ENCODE measurements at places on chromosomes 5 and 9.

DNA sequence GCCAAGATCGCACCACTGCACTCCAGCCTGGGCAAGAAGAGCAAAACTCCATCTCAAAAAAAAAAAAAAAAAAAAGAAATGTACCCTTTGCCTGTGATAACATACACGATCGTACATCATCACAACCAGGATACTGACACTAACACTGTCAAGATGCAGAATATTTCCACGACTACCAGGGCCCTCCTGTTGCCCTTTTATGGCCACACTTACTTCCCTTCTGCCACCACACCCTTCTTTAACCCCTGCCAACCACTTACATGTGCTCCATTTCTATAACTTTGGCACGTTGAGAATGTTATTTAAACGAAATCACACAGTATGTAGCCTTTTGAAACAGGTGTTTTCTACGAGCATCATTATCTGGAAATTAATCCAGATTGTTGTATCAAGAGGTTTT, 69.0 kb upstream of the OTULINL start:
- DNase-seq, result no peak

GRCh38 chr9:127201731-127202130, 62.8 kb upstream of the GARNL3 start:
- DNase-seq, result no peak

- no peak for DNase-seq
Observed at GRCh38 chr5:28810751-28811136, 1772.4 kb upstream of the CDH9 start.

DNA sequence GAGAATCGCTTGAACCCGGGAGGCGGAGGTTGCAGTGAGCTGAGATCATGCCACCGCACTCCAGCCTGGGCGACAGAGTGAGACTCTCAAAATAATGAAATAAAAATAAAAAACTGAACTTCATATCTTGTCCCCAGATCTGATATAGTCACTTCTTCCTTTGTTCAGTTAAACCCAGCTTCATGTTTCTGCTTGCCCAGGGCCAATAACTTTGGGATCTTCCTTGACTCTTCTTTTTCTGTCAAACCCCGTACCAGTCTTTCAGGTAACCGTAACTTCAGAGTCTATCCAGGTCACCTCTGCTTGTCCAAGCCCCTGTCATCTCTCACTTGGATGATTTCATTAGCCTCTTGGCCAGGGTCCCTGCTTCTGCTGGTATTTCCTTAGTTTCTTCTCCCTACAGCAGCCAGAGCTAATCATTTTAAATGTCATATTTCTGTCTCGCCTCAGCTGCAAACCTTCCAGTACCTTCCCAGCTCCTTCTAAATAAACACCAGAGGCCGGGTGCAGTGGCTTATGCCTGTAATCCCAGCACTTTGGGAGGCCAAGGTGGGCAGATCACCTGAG, 19.7 kb upstream of the ABL1 start:
- no peak for DNase-seq

DNA sequence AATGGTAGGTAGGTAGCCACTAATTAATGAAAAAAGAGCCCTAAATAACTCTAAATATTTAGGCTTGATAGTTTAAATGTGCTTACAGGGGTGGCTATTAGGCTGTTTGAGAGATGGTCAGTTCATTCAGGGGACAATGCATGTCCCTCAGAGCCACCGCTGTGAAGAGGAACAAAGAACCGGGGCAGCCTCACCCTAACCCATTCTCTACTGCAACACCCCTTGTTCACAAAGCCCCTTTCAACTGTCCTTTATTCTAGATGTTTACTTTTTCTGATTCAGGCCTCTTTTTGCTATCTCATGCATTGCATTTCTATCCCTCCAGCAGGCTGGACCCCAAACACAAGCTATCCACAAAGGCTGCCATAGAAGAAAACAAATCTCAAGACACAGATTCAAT, 906.7 kb downstream of the NR2F1-AS1 start:
- DNase-seq, result no peak

DNA sequence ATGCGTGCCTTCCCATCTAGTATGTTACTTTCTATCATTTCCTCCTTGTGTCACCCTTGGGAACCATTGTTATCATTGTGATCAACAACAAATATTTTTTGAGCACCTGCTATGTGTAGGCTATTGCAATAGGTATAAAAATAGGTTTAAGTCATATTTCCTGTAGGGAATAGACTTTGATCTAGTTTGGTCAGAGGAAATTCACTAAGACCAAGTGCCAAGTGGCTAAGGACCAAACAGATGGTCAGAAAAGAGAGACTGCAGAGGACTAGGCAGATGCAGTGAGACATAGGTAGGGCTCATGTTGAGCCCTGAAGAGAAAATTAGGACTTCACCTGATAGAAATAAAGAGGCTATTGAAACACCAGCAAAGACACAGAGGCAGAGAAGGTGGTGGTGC, 430.0 kb upstream of the ADAMTSL1 start:
- no peak for DNase-seq

DNA sequence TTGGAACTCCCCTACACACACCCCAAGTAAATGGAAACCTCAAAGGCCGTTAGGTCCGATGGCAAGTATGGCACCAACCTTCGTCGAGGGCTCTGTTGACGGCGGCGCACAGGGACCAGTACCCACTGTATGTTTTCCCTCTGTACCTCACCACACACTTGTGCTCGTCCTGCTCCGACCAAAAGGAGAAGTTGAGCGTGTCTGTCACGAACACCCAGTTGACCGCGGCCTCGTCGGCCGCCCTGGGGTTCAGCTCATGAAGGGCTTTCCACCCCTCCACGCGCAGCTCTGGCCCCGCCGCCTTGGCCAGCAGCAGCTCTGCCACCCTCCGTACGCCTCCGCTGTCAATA, 24.0 kb downstream of the HNRNPK start:
- peak; percentile 29 for DNase-seq

GRCh38 chr5:16791036-16791705, 144.9 kb downstream of the MYO10 start:
- no peak for DNase-seq

DNA sequence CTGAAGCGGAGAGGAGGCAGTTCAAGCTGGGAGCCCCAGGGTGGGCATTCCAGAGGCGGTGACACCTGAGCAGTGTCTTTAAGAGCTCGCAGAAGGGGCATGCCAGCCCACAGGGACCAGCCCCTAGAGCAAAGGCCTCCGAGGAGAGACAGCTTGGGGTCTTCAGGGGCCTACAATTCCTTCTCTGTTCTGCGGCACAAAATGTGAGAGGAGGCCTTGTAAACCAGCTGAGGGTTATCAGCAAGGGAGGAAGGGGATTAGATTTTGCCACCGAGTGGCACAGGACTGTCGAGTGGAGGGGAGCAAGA, 505 bp upstream of the SIGMAR1 start:
- DNase-seq, result no peak

- no peak for DNase-seq
Observed at GRCh38 chr5:139190125-139190524, 8.0 kb downstream of the SIL1 start.

DNA sequence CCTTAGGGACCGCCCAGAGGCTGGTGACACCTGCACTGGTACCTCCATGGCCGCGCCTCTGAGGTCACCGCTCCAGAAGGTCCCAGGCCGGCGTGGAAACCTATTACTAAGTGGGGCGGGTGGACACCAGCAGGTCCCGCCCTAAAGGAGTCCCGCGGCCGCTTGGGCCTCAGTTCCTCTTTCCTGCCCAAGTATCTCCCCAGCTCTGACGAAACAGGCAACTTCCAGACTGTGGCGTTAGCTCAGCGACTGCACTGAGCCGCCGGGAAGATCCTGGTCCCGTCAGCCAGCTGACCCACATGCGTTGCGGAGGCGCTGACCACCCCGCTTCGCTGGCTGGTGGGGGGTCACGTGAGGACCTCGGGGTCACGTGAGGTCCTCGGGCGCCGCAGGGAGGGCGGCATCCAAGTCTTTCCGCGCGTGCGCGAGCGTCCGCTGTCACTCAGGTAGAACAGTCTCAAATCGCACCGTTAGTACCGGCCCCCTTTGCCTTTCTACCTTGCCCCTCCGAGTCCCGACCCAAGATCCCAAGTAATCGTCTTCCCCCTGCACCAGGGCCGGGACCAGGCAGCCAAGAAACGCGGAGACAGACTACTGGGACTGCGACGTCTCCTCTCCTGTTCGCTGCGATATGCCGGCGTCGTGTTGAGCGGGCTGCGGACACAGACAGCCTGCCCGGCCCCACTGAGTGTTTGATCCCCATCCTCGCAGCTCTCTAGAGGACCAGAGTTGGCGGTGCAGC, 53.7 kb upstream of the KDM4C start:
- DNase-seq, result peak; percentile 88

- no peak for DNase-seq
Observed at GRCh38 chr9:76003041-76003440, 112.6 kb downstream of the PCSK5 start.

DNA sequence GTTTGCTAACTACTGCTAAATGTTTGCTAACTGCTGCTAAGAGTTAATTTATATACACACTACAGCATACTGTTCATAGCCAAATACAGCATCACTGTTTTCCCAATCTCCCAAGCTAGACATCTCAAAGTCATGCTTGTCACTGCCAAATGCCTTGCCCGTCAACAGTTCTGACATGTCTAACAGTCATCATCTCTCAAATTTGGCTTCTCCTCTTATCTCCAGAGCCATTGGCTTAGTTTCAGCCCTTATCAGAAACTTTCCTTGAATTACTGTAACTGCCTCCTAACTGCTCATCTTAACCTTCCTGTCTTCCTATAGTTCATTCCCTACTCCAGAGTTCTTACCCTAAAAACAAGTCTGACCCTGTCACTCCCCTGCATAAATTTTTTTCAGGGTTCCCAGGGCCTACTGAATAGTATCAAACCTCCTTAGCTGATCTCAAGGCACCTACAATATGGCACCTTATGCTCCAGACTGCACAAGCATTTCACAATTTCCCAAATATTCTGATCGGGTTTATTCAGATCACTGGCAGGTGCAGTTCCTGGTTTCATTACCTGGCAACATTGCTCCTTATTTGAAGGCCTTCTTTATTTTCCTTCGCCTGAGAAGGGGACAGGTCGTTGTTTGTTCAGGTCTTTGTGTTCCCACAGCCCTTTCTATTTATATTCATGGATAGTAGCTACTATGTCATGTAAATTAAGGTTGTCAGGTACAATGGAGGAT, 55.9 kb upstream of the ANKRD55 start:
- DNase-seq, result no peak

DNA sequence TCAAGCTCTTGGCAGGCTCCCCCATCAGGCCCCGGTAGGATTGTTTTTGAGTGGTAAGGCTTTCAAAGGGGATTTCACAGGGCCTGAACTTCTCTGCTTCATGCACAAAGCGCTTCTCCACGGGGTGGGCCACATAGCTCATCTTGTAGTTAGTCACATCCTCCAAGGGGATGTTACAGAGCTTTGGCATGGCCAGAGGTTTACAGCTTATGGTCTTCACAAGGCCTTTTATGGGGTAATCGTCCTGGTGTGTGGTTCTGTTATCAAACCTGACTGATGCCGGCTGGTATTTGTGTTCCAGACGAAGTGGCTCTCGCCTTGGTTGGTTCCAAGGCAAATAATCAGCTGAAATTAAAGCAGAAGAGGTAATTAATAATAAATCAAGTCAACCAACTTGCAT, 104.3 kb downstream of the SAXO1 start:
- DNase-seq, result no peak

GRCh38 chr5:137078171-137078665, 420.9 kb downstream of the SPOCK1 start:
- DNase-seq, result no peak

GRCh38 chr5:115189866-115190265, 20.2 kb upstream of the TRIM36 start:
- no peak for DNase-seq

DNA sequence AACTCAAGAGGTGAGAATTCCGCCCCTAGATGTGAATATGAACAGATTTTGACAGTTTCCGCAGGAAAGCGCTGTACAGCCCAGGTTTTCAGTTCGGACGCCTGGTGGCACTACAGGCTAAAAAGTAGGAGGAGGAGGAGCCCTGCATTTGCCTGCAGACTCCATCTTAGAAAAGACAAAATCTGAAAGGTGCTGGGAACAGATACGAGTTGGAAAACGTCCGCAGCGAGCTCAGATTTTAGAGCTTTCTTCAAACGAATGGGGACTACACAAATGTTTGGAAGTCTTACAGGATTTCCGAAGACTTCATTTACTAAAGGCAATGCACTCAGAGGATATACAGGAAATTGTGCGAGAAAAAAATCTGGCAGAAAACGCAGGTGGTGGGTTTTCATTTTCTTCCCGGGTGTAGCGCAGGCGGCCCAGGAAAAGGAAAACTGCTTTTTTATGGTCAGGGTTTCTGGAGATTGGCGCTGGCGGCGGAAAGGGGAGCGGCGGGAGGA, 9.9 kb upstream of the PCDHB2 start:
- DNase-seq, result peak; percentile 7

DNA sequence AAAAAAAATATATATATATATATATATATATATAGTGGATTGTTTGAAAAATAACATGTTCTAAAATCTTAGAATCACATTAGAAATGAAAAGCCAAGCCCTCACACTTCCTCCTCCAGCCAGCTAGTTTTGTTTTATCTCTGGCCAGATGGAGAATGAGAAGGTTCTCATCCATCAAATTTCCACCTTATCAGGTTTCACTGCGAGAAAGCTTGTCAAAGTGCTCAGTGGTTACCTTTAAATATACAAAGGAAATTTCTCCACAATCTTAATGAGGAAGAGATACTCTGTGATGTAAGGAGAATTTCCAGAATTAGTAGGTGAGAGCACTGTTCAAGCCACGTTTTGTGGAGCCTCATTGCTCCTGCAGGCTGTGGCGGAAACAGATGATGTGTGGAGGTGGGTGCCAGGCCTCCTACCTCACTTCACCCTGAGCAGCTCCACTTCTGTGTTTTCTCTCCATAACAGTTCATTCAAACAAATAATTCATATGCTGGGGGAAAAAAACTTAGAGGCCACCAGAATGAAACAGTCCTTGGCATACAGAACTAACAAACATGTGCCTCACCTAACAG, 71.9 kb downstream of the CDK5RAP2 start:
- DNase-seq, result no peak

DNA sequence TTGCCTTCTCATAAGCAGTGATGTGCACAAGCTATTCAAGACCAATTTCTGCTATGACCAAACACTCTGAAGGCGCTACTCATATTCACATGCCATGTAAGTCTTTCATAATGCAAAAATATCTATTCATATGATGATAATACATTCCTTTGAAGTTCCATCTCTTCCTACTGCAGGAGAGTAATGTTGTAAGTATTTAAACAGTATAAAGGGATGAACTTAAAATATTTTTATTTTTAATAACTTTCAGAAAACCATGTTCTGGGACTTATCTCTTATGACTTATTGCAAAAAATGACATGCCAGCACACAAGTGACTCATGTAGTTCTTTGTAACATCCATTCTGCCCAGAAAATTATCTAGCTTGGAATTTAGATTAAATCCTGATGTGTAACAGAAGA, 376.4 kb downstream of the KCTD16 start:
- DNase-seq, result no peak

GRCh38 chr5:169881702-169882303, 98.5 kb downstream of the INSYN2B start:
- no peak for DNase-seq

GRCh38 chr9:23123048-23123632, 676.5 kb downstream of the DMRTA1 start:
- no peak for DNase-seq

GRCh38 chr5:170960567-170960966, 98.7 kb downstream of the RANBP17 start:
- no peak for DNase-seq

- no peak for DNase-seq
Observed at GRCh38 chr9:109653470-109653869, 126.5 kb upstream of the PALM2AKAP2 start.

Data from T-helper 2 cell treated with Interferon-gamma antibody and Interleukin-4, amounts not matched to agents 5 μg/mL and 100 μg/mL, for 36 hours (primary cell).